Right kidney (tissue), 9 donors: ENCODE measurements at places on chromosomes 7 and 10.

DNA sequence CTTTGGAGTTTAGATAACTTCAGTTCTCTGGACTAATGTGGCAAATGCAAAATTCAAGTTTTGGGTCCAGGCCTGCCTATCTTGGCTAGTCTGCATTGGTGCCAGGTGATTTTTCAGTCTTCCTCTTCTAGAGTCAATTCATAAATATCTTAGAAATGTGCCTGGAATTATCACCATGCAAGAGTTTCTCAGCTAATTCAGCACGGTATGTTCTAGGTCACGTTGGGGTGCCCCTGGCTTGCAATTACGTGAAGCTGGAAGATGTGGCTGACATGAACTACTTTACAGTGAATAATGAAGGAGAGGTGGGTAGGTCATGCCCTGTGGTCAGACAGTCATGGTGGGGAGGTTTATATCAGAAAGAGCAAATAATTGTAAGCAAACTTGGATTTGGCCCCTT lies 25.0 kb downstream of the ZDHHC6 start:
- no peak for DNase-seq

DNA sequence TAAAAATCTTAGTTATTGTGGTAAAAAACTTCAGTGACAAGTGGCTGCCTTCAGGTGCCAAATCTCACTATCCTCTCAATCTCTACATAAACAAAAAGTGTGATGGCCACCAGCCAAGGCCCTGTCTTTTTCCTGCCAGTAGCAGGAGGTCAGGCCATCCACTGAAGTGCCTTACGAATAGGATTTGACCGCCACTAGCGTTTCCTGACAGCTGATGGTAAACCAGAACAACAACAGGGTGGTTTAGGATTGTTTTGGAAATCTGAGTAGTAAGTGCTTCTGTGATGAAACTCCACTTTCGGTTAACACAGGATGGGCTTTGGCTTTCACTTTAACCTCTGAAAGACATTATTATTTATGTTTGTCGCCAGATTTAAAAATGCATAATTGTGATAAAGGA lies 55.7 kb upstream of the OGDHL start:
- no peak for DNase-seq

DNA sequence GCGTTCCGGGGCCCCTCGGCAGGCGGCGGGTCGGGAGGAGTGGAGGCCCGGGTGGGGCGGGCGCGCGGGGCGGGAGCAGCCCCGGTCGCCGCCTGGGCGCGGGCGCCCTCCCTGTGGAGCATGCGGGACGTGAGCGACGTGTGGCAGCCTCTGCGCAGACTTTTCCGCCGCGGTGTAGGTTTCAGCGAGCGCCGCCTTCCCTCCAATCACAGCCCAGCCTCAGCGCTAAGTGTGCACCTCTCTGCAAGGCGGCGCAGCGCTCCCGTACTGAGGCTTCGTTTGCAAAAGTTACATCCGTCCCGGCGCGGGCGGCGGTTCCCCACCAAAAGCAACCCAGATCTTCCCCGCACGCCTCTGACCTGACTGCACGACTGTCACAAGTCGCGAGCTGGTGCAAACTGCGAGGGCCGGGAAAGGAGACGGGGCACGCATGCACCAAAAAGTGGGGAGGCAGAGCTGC lies 1.2 kb upstream of the PFKFB3 start:
- DNase-seq: peak; percentile 72

- DNase-seq: no peak
These were observed 95.3 kb downstream of the ELFN1 start for GRCh38 chr7:1765336-1765735.

GRCh38 chr7:79458796-79459195 lies 5.3 kb upstream of the MAGI2 start:
- no peak for DNase-seq

DNA sequence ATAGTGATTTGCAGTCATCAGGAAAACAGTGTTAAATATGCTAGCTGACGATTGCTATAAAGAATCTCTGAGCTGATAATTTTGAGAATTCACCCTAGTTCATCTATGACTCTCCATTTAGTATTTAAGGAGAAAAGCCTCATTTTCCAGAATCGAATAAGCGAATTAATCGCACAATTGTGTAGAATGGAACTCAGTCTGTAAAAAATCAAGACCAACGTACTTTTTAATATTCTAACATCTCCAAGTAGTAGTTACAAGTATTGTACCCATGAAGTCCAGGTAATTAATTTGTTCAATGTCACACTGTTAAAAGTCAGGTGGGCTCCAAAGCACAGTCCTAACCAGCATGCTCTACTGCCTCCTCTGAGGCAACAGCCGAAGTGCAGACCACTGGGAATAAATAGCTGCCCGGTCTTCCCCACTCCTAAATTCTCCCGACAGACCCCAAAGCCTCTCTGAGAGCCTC lies 380 bp upstream of the AGBL3 start:
- no peak for DNase-seq

DNA sequence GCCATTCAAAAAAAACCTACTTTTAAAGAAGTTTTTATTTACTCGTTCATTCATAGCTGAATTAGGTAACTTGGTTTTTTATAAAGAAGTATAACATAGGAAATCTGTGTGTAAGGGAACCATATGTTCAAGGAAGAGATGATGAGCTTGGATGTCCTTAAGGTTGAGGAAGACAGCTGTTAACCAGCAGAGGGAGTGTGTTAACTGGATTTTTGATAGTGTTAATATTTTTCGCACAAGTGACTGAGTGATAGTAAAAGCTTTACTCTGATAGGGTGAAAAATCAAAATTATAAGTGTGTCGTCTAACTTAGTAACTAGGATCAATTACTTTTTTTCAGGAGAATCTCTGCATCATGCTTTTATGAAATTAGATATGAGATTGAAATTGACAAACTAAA lies 134.7 kb downstream of the ARL5B start:
- no peak for DNase-seq

DNA sequence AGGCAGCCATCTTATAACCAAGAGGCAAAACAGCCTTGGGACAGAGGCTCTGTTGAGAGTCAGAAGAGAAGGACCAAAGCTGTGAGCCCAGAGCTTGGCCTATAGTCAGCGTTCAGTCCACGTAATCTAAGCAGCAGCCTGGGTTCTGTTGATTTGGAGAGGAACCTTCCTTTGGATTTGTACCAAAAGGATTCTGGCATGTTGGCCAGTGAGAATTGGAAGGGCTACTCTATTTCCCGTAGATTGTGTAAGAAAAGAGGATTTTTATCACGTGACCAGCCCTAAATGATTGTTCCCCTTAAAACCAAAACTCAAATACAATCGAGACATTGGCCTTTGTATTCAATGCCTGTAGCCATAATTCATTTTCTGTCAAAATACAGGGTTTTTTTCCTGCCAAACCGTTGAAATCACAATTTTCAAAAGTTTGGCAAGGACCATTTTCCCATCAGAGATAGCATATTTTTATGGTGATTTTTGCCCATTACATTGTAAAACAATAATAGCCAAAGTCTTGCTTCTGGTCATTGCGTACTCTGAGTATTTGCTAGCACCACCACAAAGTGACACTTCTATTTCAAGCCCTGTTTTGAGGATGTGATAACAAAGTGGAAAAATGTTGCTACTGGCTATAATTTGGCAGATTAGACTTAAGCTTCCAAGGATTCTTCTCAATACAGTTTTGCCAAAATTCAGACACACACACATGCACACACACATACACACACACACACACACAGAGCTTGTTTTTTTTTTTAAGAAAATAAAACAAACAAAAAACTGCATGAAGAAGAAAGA lies 23.1 kb upstream of the BMPER start:
- DNase-seq: no peak

GRCh38 chr10:44878706-44879530 lies 32.2 kb upstream of the TMEM72 start:
- DNase-seq: peak; percentile 81

GRCh38 chr7:83362871-83363550 lies 200.3 kb upstream of the PCLO start:
- no peak for DNase-seq
